ENCODE measurements at places on chromosomes 7 and 10.

DNA sequence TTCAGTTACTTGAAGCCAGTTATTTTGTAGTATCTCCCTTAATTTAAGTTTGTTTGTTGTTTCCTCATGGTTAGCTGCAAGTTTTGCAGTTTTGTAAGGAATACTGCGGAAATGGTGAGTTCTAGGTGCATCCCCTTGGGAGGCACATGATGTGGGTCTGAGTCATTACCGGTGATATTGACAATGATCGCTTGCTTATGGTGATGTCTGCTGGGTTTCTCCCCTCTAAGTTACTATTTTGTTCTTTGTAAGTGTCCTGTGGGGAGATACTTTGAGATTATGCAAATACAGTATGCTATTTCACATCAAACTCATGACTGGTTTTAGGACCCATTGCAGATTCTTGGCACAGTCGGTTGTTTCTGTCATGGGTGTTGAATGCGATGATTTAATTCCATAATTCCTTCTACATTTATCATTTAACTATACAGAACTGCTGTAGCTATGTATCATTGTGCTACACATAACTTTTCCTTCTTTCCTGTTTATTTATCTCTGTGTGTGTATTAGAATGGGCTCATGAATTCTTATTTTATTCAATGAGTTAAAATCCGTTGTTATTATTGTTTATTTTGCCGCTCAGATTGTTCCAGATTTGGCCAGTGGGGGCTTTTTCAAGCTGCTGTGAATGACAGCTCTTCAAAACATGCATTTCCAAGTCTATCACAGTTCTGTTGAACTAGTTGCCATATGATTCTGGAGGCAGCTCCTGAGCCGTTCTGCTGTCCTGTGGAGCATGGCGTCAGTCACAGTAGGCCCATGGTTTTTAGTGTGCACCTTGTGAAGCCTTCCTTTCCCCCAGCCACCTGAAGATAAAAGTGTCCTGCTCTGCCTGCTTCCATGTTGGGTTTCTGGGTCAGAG, 18.4 kb downstream of the TSPAN14 start:
- no peak for DNase-seq

DNA sequence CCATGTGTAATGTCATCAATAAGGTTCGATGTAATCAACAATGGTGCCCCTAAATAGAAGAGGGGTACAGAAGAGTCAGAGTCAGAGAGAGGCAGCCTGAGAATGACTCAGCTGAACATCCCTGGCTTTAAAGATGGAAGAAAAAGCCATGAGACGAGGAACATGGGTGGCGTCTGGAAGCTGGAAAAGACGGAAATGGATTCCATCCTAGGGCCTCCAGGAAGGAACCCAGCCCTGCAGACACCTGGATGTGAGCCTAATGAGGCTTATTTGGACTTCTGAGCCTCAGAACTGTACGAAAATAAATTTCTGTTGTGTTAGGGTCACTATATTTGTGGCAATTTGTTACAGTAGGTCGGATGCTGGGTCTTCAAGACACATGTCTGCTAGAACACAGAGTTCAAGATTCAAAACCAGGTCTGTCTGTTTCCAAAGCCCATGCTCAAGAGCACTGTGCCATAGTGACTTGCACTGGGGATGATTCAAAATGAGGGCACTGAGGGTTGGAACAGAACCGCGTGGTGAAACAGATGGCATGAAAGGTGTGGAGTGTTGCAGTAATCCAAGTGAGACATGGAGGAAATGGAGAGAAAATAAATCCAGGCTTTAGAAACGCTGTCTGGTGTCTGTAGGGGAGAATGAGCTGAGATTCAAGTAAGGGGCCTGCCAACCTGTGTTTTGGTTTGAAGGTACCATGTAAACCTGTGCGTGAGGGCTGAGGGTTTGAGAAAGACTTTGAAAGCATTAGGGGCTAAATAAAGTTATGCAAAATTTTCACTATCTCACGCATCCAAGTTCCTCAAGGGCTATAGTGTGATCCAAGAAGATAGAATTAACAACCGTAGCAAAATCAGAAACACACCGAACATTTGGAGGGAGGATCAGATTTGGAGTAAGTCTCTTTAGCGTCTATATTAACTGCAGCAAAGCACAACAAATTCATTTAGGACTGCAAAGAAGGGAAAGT, 849.1 kb upstream of the AUTS2 start:
- DNase-seq: no peak

DNA sequence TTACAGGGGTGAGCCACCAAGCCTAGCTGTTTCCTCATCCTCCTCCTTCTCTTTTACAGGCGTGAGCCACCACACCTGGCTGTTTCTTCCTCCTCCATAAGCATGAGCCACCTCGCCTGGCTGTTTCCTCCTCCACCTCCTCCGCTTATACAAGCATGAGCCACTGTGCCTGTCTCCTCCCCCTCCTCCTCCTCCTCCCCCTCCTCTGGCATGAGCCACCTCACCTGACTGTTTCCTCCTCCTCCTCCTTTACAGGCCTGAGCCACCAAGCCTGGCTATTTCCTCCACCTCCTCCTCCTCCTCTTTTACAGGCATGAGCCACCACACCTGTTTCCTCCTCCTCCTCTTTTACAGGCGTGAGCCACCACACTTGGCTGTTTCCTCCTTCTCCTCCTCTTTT, 49.8 kb upstream of the ZNF479 start:
- no peak for DNase-seq

- DNase-seq: no peak
These were observed 102.4 kb downstream of the MDFIC start for GRCh38 chr7:115024276-115024675.

DNA sequence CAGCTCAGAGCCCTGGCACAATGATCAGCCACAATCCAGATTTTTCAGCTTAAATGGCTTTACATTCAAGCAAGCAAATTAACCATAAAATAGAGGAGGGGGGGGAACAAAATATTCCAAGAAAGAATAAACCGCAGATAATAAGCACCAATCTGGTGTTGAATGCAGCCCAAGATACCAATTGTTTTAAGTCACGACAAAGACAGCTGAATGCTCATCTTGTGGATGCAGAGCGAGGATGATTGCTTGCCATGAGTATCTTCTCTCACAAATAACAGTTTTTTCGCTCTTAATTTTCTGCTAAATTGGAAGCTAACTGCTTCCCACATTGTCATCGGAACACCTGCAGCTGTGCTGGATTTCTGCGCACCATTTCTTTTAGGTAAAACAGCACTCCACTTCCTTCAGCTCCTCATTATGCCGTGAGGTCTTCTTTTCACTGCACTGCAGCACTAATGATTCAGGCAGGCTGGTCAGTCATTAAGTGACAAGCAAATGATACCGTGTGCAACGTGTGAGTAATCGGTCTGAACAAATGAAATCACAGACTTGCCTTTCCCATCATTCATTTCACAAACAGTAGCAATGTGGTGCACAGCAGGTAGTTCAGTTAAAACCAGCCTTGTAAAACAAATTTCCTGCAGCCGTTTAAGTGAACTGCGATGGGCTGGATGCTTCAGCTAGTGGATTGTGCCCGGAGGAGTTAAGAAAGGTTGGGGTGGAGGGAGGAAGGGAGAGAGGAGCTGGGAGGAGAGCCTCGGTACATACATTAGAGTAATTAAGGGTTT, 106.4 kb upstream of the CDCA7L start:
- DNase-seq: no peak

DNA sequence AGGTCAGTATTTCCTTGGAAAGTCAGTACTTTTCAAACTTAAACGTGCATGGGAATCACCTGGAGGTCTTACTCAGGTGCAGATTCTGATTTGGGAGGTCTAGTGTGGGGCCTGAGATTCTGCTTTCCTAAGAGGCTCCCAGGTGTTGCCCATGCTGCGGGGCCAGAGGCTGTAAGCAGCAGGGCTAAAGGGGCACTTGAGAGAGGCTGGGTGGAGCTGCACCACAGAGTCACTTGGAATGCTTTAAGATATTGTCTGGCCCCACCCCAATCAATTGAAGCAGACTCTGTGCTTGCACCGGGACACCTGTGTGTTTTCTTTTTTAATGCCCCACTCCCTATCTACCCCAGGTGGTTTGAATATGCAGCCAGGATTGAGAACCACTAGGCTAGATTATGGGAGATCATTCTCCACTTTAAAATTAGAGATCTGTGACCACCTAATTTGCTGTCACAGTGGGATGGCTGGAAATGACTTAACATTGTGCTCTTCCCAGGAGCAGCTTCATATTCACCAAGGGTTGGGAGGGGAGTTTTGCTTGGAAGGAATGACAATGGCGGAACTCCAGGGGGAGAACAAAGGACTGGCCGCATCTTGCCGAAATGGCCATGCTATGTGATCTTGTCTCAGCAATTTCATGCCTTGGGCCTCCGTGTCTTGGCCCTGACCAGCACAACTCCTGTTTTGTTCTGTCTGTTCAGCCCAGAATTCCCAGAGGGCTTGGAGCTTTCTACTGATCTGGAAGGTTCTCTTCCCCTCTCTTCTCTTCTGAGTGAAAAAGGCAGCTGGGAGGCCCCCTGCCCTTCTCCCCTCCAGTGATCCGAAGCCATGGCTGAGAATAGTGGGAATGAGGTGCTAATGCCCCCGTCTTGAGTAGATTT, 80.2 kb downstream of the FAM241B start:
- no peak for DNase-seq

DNA sequence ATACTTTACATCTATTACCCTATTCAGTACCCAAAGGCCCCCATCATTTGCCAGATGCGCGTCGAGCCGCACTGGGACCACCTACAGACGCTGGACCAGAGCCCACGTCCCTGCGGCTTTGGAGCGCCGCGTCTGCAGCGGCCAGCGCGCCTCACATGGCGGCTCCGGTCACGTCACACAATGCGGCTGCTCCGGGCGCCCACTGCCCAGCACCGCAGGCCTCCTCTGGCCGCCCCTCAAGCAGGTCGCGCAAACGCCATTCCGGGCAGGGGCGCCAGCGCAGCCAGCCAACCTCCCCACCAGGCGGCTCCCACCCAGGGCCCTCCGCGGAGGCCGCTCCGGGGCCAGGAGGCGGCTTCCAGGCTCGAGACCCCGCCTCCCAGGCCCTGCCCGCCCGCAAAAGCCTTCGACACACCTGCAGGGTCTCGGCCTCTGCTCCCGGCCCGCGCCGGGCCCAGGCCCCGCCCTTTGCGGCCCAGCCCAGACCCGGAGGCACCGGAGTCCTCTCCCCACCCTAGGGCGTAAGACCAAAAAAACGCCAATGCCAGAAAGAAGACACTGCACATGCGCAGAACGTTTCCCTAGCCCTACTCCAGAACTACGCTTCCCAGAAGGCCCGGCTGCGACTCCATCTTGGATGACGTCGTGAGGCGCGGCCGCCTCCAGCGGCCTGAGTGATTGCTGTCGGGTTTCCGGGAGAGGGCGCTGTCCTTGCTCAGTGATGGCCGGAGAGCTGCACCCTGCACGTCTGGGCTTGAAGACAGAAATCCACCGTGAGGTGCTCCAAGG, at the start of gene ZNF25:
TSS of gene ZNF25 (minus strand) at position 557 of the 789 bp plus-strand sequence. CDS start 4,925 bp downstream, outside the sequence.
- peak; percentile 95 for DNase-seq

DNA sequence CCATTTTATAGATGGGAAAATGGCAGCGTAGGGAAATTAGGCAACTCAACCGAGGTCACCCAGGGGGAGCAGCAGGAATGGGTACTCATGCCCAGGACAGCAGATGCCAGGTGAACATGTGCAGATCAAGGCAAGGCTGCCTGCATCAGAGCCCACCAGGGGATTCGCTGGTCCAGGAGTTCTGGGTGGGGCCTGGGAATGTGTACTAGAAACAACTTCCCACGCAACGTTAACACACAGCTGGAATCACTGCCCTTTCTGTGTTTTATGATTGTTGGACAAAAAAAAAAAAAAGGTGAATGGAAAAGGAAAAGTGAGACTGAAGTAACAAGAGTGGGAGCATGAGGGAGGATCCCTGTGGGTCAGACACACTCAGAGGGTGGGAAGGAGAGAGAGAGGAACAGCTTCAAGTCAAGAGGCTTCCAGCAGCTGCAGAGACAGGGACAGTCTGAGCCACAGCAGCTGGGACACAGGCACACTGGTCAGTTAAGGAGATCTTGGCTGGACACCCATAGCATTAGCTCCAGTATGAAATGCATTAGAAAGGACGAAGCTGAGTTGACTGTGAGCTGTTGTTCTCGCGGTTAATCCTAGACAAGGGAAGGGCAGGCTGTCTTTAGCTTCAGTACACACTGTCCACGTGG, 187.9 kb upstream of the INHBA start:
- no peak for DNase-seq

DNA sequence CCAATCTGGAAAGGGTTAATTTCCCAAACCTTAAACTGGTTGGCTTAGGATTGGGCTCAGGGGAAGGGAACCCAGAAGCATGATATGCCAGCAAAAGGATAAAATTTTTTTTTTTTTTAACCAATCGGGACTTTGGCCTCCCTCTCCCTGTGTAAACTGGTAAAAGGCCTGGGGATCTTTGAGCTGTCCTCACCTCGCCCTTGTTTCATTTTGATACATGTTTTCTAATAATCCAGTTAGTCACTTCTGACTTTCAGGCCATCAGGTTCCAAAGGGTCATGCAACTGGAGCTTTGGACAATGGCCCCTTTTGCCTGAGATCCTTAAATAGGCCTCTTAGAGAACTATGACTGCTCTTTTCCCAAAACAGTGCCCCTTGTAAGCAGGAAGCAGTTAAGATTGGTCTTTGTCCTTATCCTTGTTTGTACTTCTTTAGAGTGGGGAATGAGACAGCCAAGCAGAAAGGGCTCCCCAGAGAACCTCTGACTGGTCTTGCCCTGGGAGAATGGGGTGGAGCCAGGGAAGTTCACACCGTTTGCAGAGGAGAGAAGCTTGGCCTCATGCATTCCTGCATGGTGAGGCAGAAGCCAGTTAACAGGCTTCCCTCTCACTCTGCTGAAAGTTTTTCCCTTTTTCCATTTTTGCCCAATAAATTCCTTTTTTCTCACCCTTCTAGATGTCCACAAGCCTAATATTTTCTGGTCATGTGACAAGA, 424.2 kb upstream of the CNTNAP2 start:
- DNase-seq: no peak

DNA sequence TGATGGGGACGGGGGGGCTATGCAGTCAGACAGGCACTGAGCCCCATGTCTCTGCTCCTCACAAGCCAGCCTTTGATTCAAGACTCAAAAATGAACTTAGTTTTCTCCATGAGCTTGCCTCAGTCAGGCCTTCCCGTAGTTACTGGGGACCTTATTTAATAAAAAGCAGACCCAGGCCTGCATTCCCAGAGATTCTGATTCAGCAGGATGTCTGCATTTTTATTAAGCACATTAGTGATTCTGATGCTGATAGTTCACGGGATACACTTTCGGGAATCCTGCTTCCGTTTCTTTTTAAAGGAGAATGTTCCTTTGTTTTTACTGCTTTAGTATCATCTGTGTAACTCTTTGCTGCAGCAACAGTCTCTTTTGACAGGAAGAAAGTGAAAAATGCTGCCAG, 28.3 kb upstream of the PLPP4 start:
- no peak for DNase-seq

DNA sequence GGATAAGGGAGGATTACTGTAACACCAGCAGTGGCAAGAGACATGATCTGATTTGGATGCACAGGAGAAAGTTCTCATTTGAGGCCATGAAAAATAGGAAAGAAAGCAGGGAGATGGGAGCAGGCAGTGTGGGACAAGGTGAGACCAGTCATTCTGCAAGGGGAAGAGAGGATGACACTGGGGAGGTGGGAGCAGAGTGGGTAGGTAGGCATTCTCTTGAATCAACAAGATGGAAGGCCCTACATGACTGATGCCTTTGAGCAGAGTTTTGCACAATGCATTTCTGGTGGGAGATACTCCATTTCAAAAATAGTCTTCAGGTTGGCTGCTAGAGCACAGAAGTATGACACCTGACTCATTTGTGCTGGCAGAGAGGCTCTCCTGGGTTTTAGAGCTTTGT, 10.5 kb downstream of the RPS24 start:
- DNase-seq: no peak

- DNase-seq: no peak
These were observed 90.6 kb upstream of the PDCD4 start for GRCh38 chr10:110781139-110781538.
